ENCODE measurements at places on chromosomes 4 and X.

DNA sequence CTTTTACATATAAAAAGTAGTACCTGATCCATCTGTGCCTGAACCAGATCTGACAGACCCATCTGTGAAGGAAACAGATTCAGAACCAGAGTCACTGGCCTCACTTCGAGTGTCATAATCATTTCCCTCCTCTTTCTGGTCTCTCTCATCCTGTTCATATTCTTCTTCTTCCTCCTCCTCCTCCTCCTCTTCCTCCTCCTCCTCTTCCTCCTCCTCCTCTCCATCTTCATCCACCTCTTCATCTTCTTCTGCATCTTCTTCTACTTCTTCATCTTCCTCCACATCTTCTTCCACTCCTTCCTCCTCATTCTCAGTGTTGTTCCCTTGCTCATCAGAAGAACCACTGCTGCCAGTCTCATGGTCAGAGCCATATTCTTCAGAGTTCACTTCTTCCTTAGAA lies 12.9 kb downstream of the YTHDC1 start:
- no peak for DNase-seq

- no peak for DNase-seq
Measured at GRCh38 chr4:118816538-118817177, 19.3 kb downstream of the SEC24D start.

GRCh38 chrX:123331349-123331748 lies 147.3 kb downstream of the GRIA3 start:
- no peak for DNase-seq

GRCh38 chr4:14387647-14388046 lies 614.6 kb upstream of the CPEB2 start:
- DNase-seq = no peak

DNA sequence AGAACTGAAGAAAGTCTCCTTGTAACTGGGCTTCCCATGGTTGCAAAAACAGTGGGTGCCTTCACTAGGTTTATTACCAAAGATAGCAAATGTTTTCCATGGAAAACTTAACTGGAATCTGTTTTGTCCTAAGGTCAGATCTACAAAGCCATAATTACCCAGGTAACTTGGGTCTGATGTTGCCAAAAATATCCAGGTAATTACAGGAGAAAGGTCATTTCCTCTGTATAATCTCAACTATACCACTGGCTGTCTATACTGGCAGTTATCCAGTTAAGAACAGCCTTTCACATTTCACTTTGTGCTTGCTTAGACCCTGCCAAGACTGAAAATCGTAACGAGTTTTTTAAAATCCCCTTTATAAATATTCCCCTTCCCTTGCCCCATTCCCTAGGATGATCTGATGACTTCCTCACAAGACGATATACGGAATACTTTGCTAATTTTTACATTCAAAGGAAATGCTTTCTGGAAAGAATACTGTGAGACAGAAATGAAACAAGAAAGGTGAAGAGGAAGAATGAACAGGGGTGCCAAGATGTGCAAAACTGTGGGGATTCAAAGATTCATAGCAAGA lies 105.5 kb downstream of the MAML3 start:
- no peak for DNase-seq

- no peak for DNase-seq
Measured at GRCh38 chrX:70208479-70208878, 26.0 kb upstream of the AWAT1 start.

GRCh38 chr4:9971711-9972110 lies 49.6 kb downstream of the SLC2A9 start:
- DNase-seq = no peak

GRCh38 chrX:139642241-139642927 lies 65.6 kb downstream of the MCF2 start:
- no peak for DNase-seq

DNA sequence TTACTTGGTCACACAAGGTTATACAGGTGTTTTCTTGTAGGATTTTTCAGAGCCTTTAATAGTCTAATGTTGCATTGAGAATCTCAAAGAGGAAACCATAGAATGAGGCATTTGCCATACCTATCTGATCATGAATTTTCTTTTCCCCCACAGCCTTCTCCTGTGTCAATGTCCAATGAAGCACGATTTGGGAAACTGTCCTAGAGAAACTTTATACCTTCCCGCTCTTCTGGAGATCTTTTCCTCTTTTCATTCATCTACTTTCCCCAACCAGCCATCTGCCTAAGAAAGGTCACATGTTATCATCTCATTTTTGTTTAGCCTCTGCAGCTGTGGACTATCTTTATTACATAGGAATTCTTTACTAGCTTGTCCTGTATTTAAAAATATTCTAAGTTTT lies 19.9 kb downstream of the VSIG4 start:
- no peak for DNase-seq

DNA sequence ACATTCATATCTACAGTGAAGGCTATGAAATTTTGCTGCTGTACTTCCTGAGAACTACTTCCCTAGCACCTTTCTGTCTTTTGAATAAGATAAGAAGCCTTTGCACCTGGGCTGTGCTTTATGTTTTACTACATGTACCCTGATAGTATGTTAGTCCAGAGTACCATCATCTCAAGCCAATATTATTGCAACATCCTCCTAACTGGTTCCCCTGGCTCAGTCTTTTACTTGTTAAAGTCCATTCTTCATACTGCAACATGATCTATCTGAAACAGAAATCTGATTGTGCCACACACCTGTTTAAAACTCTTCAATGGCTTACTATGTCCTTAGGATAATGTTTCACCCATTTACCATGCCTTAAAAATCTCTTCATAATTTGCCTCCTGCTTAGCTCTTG lies 102.3 kb downstream of the AGTR2 start:
- no peak for DNase-seq

GRCh38 chr4:27720010-27720766 lies 859.5 kb downstream of the STIM2 start:
- peak; percentile 28 for DNase-seq

GRCh38 chrX:13748486-13748885 lies 13.9 kb downstream of the OFD1 start:
- no peak for DNase-seq

DNA sequence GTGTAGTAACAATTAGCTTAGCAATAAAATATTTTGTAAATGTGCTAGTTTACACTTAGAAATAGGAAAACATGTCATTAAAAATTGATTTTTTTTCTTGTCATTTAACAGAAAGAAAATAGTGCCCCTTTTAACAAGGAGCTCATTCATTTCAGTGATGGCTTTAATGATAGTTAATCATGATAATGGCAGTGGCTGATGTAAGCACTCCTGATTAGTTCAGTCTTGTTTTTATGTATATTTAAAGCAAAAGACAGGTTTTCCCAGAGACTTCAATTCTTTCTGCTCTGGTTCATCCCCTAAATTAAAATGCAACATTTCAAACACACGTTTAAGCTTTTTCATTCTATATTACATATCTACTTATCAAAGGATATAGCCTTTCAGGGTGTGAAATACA lies 1039.5 kb upstream of the PCDH7 start:
- DNase-seq = no peak

DNA sequence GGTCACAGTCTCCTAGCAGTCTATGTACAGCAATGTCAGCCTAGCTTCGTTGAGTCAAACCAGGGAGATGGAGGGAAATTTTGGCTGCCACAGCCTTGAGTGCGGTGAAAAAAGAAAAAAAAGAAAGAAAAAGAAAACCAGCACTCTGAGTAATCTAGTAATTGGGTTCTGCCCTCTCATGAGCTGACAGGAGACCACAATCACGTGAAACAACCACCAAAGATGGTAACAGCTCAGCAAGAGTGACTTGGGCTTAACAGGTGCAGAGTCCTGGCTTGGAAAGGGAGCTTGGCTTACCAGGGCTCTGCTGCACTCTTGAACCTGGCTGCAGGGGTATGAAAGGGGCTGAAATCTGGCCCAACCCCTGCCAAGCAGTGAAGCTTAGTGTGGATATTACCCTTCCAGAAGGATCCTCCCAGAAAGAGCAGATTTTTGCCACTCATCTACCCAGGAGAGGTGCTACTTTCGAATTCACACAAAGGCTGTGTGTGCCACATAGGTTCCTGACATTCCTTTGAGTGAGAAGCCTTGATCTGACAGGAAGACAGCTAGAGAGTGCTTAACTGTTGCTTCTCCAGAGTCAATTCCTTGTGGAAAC lies 350.3 kb downstream of the PTTG2 start:
- peak; percentile 97 for DNase-seq

- DNase-seq = no peak
Measured at GRCh38 chr4:113553082-113553481, 208.5 kb downstream of the CAMK2D start.

GRCh38 chr4:141240259-141240658 lies 19.6 kb downstream of the ZNF330 start:
- no peak for DNase-seq

DNA sequence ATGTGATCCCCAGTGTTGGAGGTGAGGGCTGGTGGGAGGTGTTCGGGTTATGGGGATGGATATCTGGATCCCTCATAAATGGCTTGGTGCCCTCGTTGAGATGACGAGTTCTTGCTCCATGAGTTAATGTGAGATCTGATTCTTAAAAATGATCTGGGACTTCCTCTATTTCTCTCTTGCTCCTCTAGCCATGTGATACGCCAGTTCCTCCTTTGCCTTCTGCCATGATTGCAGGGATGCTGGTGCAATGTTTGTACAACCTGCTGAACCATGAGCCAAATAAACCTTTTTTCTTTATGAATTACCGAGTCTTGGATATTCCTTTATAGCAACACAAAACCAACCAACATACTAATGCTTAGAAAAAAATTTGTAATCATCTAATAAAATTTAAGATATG lies 56.6 kb downstream of the STAP1 start:
- no peak for DNase-seq

- no peak for DNase-seq
Measured at GRCh38 chrX:69299951-69300714, 134.9 kb upstream of the PJA1 start.

DNA sequence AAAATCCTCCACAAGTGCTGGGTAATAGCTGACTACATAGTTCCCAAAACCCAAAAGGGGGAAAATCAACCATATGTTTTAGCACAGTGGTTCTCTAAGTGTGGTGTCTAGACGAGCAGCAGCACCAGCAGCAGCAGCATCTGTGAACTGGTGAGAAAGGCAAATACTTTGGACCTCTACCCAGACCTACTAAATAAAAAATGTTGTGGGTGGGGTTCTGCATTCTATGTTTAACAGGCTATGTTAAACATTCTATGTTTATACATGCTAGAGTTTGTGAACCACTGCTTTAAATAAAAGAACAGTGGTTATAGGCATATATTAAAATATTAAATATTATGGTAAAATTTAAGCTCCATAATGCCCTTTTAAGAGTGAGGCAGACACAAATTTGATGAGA lies 1004.9 kb upstream of the GRID2 start:
- DNase-seq = no peak

DNA sequence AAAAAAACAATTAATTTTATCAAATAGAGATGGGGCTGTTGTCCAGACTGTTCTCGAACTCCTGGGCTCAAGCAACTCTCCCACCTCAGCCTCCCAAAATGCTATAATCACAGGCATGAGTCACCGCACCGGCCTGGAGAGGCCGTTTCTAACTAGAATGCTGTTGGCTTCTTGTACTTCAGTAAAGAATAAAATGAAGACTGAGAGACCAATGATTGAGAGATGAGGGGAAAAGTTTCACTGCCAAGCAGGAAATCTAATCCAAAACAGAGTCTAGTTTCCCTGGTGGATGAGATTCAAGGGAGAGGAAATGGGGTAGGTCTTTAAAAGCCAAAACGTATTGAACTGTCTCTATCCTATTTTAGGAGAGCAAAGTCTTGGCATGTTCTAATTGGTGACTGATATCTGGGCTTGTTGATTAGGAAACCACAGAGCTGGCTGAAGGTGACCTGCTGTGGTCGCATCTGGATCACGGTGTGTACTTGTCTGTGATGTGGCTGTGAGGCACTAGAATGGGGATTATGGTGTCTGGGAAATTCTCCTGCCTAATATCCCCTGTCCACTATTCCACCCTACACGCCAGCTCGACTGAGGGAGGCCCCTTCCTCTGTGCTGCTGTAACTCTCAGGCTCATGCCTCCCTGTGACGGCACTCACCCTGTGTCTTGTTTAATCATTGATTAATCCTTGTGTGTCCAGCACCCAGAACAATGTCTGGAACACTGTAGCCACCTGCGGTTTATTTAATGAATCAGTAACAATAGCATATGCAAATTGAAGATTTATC lies 15.0 kb upstream of the TRIM2 start:
- DNase-seq = no peak

GRCh38 chrX:72495046-72495445 lies 77.6 kb downstream of the HDAC8 start:
- no peak for DNase-seq

DNA sequence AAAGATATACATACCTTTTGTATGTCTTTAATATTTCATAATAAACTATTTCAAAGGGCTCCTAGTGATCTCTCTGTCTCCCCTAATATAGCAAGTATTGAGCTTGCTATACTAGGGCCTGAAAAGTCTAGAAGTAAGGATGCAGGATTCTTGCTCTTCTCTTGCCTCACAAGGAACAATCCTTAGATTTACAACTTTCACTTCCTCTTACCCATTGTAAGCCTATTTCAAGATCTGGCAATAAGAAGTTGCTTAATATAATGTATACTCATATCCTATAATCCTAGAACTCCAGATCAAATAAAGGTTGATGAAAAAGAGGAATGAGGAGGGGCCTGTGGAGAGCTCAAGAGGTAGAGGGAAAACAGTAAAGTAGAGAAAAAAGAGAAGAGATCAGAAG lies 40.8 kb upstream of the CHRDL1 start:
- no peak for DNase-seq

- DNase-seq = no peak
Measured at GRCh38 chrX:40300286-40300890, 202.6 kb upstream of the BCOR start.

GRCh38 chrX:139877710-139878414 lies 55.0 kb downstream of the ATP11C start:
- no peak for DNase-seq

- DNase-seq = no peak
Measured at GRCh38 chr4:140103676-140104075, 50.3 kb downstream of the MAML3 start.

DNA sequence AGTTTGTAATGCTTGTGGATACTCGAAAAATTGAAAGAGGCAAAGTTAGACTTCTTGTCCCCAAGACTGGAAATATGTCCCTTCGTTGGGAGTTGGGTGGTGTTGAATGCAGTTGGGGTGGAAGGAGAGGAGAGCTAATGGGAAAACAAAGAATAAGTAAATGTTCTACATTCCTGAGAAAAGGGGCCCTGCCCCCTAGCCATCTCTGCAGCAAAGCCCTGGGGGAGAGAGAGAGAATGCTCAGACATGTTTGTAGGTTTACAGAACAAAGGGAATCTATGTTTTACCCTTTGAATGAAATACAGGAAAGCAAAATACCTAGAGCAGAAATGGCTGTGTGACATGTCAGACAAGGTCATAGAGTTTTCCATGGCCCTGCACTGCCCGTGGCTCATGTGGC lies 88.1 kb downstream of the RASL11B start:
- no peak for DNase-seq

GRCh38 chr4:93855926-93856325 lies 27.4 kb downstream of the ATOH1 start:
- no peak for DNase-seq
